ENCODE measurements at places on chromosomes 4 and X. TPM values are rescaled to one million over a fixed set of nuclear protein-coding genes. Genes with fewer than 3 reads are reported as not detected.
A peak's percentile ranks its signal among the peaks of the same experiment; 100 is the strongest.

DNA sequence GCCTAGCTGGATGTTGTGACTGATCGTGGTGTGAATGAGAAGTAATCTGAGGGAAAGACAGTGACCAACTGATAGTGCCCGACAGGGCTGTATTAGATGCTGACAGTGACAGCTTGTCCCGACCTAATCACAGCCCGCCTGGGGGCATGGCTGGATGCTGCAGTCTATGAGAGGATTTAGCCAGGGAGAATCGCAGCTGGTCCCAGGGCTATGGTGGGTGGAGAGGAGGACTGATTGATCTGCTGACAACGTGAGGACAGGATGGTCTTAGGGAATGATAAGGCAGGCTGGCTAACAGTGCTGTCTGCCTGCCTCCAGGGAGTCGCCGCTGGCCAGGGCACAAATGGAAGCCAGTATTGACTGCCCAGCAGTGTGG is 621 bp upstream of the SUV39H1 start:
- peak overlapping the region; percentile 55 for H3K4me3 ChIP-seq
- H3K4me1 ChIP-seq: peaks cover 5% of the 10 kb centered on the region
- no peak for DNase-seq
- no peaks in the 10 kb centered on the region for H3K36me3 ChIP-seq

Gene ADGRG4
- 0.43 TPM for polyA plus RNA-seq

DNA sequence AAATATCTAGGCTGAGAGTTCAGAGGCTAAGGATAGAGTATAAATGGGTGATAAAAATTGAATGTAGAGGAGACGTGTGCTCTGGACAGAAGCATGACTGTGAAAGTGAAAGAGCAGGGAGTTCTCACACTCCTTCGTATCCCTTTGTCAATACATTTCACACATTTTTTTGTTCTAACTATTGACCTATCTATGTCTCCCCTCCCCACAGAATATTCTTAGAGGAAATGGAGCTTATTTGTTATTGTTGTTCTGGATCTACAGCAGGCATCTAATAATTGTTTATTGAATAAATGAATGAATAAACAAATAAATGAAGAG is 57.6 kb downstream of the ENPEP start:
- H3K27me3 ChIP-seq: no peaks in the 10 kb centered on the region
- H3K27ac ChIP-seq: no peak overlapping the region
- no peak overlapping the region for H3K4me3 ChIP-seq
- H3K36me3 ChIP-seq: no peaks in the 10 kb centered on the region
- H3K4me1 ChIP-seq: no peaks in the 10 kb centered on the region

Gene TMEM144
- 12.2 TPM for polyA plus RNA-seq

DNA sequence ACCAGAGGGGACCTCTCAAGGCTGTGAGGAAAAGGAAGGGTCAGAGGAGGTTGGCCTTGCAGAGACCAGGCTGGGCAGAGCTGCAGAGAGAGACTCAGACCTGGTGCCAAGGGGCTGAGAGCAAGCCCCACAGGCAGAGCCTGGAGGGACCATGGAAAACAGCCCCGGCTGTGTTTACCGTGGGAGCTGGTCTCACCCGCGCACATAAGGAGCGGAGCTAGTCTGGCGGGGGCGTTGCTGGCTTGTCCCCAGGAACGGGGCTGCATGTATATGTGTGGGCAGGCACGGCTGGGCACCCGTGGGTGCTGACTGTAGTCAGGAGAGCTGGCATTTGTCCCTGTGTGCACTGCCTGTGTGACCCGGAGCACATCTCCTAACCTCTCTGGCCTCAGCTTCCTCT is 45.7 kb downstream of the C4orf50 start:
- no peak overlapping the region for H3K27ac ChIP-seq
- H3K4me1 ChIP-seq: no peaks in the 10 kb centered on the region
- no peak overlapping the region for H3K4me3 ChIP-seq
- no peaks in the 10 kb centered on the region for H3K36me3 ChIP-seq
- H3K27me3 ChIP-seq: peaks cover 2% of the 10 kb centered on the region
- DNase-seq: no peak

- H3K4me3 ChIP-seq: no peak overlapping the region
- no peak overlapping the region for H3K27ac ChIP-seq
- H3K4me1 ChIP-seq: no peaks in the 10 kb centered on the region
- no peaks in the 10 kb centered on the region for H3K36me3 ChIP-seq
These were observed 309.4 kb upstream of the NOCT start for GRCh38 chr4:138706201-138706600.

Gene GPR78
- polyA plus RNA-seq: 0.06 TPM

Gene ANOS1
- polyA plus RNA-seq: not detected

Gene RTL9
- polyA plus RNA-seq: not detected

Gene PPBP
- 1.5 TPM for polyA plus RNA-seq

Gene LDOC1
- polyA plus RNA-seq: not detected

DNA sequence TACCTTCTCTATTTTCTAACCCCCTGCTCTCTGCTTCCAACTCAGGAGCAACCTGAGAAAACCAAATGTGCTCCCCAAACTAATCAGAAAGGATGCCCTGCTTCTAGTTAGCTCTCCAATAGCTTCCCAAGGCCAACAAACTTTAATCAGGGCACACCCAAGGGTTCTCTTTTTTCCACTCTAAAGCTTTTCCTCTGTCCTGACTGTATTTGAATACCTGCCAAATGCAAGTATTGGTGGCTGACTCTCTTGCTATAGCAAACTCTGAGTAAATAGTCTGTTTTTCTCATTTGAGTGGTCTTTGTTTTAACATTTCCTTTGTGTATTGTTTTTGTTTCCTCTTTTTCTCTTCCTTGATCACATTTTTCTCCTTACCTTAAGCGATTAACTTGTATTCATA is 52.5 kb downstream of the GBA3 start:
- no peak overlapping the region for H3K4me3 ChIP-seq
- no peaks in the 10 kb centered on the region for H3K4me1 ChIP-seq
- H3K27ac ChIP-seq: no peak overlapping the region
- no peak for DNase-seq
